ENCODE measurements at places on chromosomes 5 and 9.

- no peak for DNase-seq
Observed at GRCh38 chr9:17630531-17630949, 51.7 kb downstream of the SH3GL2 start.

GRCh38 chr5:28499766-28500290 lies 1461.4 kb upstream of the CDH9 start:
- no peak for DNase-seq

DNA sequence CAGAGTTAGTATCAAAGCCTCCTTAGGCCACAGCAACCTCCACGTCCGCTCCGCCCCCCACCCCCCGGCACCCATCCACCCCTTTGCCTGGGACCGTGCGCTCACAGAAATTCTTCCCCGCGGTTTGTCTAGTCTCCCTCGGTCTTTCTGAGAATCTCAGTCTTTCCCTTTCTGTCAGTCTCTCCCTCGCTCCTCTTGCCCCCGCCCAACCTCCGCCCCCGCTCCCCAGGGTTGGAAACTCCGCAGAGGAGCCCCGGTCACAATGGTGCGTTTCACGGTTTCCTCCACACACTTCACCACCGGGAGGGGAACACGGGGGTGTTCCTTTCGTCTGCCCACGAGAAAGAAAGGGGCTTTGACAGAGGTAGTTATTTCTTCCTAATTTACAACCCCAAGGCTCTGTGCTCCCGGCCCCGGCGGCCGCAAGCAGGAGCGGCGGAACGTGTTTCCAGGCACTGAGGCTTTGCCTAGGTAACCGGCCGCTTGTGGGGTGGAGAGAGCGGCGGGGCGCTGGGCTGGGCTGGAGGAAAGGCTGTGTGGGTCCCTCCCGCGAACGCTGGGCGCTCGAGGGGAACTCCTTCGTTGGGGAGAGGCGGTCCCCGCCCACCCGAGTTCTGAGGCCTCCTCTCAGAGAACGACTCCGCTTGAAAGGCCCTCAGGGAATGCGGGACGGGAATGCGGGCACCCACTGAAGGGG lies 2.1 kb downstream of the NR4A3 start:
- DNase-seq, result peak; percentile 20

GRCh38 chr9:77843076-77843870 lies 188.3 kb downstream of the GNAQ start:
- no peak for DNase-seq

DNA sequence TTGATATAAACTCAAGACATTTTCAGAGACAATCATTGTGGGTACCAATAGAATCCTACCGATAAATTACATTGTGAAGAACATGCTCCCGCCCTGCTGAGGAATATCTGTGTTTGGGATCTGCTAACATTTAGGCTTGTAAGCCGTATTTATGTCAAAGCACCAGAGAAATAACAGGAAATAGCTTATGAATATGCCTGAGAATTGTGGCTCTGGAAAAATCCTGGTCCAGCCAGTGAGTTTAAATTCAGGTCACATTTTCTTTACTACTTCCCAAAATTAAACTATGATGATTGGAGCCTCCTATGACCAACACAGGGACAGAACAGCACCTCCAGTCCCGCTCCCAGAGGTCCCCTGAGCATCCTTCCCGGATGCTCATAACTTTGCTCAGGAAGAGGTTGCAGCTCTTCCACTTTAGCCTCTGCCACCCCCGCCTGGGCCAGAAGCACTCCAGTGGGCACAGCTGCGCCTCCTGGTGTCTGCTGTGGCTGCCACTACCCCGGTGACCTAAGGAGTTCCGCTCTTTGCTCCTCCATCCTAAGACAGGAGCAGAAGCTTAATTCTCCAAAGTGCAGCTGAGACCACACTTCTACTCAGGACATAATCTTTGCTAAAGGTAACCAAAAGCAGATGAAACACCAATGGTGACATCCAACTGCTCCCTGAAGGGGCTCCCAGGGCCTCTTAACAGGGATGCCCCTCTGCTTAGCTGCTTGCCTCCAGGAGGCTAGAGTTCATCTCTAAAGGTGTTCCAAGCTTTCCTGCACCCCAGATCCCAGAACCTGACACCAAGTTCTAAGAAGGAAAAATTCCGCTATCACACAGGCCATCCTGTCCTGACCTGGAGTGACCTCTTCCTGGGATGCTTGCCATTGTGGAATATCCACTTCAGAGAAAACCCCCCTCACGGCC lies 58.8 kb downstream of the SLC1A1 start:
- DNase-seq, result no peak

DNA sequence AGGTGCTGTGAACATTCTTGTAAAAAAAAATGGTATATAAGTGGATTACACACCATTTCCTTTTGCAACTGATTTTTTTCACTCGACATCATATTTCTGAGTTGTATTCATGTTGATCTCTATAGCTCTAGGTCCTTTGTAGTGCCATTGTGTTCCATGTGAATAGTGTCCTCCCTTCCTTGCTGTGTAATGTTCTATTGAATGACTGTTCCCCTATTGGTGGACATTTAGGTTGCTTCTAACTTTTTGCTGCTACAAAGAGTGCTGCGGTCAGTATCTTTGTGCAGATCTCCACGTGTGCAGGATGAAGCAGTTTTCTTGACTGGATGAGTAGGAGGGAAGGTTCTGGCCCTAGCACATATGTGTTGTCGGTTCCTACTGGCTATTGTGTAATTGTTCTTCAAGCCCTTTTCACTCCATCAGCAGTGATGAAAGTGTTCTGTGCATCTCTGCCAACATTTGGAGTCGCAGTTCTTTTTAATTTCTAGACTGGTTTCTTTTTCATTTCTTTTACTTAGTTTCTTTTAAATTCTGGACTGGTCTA lies 20.2 kb downstream of the DAB2IP start:
- DNase-seq, result peak; percentile 55

DNA sequence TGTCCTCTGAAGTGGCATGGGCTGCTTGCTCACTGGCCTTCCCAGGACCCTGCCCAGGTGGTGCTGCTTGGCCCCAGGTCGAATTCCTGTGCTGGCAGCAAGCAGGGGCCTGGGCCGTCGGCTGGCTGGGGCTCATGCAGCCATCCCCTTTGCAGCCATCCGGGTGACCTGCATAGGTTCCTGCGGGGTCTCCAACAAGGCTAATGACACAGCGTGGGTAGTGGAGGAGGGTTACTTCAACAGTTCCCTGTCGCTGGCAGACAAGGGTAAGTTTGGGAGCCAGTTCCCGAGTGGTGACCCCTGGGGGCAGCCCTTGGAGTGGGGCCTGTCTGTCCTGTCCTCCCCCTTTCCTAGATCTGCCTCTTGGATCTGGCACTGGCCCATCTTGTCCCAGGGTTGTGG lies 6.1 kb upstream of the EHMT1 start:
- DNase-seq, result no peak

- DNase-seq, result peak; percentile 99
Observed at GRCh38 chr5:134552301-134552700, 26.8 kb downstream of the JADE2 start.

DNA sequence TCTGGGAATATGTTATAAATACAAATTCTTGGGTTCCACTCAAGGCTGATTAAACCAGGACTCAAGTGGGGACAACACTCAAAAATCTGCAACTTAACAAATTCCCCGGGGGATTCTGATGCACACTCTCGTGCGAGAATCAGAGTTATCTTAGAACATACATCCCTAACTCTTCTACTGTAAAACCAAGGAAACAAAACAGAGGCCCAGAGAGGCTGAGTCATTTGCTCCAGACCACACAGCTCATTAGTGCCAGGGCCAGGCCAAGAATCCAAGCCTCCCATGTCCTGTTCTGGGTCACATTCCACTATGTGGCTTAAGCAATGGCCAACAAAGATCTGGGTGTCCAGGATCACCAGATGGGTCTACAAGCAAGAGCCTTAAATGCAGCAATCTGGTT lies 166.0 kb downstream of the ADAMTS12 start:
- no peak for DNase-seq

DNA sequence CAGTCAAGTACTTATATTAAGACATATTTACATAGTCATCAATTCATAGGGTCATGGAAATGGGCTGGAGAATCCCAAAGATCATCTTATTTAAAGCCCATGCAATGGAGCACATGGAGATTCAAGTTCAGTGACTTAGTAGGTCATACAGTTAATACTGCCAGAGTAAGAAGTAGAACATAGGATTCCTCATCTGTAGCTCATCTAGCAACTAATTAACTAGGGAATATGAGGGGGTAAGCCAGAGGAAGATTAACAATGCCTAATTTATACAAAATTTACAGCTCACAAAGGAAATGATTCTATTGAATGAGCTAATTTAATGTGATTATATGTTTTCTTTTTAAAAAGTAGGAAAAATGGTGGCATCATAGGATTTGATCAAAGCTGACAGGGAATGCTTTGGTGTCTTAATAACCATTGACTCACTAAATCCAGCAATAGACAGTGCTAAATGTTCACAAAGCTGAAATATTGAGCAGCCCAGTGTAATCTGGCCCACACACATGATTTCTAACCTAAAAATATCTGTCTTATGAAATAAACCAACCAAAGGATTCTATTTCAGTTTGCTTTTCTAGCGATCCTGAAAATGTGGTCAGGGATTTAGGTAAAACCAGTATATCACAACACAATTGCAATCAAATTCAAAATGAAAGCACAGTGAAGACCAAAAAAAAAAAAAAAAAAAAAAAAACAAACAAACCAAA lies 53.3 kb downstream of the PRDM6 start:
- DNase-seq, result no peak

GRCh38 chr5:61619777-61620518 lies 287.9 kb downstream of the ZSWIM6 start:
- no peak for DNase-seq

- DNase-seq, result no peak
Observed at GRCh38 chr5:155004138-155004744, 9.3 kb upstream of the KIF4B start.

GRCh38 chr5:16065831-16066230 lies 113.8 kb downstream of the MARCHF11 start:
- peak; percentile 33 for DNase-seq

GRCh38 chr5:178223196-178223773 lies 9.3 kb downstream of the PHYKPL start:
- no peak for DNase-seq

Measured in fibroblast of lung (primary cell).